ENCODE measurements at places on chromosomes 1 and 21. TPM values are rescaled to one million over a fixed set of nuclear protein-coding genes. Genes with fewer than 3 reads are reported as not detected.

DNA sequence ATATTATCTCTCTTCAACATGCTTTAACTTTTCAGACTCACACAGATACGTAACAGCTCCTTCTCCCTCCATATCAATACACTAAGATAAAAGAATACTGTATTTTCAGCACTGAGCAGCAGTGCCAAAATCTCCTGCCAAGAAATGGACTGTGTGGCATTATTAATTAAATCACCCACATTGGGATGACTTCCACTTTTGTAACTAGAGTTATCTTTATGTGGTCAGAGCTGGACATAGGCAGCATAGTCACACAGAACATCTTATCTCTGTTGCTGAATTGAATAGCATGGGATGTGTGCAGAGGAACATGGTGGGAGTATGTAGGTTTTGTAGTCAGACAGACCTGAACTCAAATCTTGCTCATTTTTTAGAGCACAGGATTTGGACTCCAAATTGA is 41.4 kb upstream of the CACYBP start:
- DNase-seq: no peak

The ATP1A2 gene
- 7.5 TPM for polyA plus RNA-seq

GRCh38 chr1:172446547-172446946 is 2.7 kb upstream of the PIGC start:
- DNase-seq: no peak

DNA sequence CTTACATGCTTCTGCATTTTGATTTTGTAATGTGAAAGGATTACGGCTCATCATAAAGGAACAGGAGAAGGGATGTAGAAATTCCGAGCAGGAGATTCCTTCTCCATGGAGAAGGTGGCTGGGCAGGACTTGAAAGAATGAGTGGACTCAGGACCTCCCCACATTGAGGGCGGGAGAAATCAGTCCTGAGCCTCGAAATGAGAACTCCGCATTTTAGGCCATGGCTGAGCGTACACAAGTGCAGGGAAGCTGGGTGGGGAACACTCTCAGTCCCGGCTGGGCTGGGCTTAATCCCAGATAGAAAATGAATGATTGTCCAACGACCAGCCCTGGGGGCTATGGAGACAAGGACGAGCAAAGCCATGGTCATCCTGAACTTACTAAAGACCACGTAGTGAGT is 402.3 kb upstream of the POU3F1 start:
- no peak for DNase-seq

- no peak for DNase-seq
Observed at GRCh38 chr1:86699186-86699585, 5.2 kb upstream of the SH3GLB1 start.

GRCh38 chr1:166080967-166081870 is 85.6 kb downstream of the FAM78B start:
- DNase-seq: no peak

DNA sequence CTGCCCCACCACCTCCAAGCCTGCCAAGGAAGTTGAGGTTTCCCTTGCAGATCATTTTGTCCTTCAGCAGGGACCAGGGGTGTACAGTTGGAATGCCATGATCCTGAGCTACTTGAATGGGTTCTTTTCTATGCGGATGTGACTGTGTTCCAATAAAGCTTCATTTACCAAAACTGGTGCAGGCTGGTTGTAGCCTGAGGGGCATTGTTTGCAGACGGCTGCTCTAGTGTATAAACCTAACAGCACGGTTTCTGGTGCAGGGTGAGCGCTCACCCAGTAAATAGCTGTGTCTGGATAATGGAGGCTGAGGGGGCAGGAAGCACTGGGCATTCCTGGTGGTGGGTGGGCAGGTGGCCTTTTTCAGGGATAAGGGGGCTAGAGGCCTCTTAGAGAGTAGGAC is 72.7 kb upstream of the ACTL8 start:
- no peak for DNase-seq

DNA sequence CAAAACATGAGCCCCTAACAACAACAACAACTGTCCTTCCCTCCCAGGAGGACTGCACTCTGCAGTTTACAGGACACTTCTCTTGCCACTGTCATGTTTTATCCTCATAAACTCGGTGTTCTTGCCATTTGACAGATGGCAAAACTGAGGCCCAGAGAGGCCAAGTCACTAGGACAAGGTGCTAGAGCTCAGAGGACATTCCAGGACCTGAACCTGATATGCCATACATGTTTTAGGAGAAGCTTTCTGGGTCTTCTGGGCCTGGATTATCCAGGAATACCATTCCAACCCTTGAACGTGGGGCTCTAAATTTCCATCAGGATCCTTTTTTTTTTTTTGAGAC is 19.4 kb upstream of the TENT5B start:
- DNase-seq: no peak

- no peak for DNase-seq
Observed at GRCh38 chr1:20070357-20070756, 363 bp downstream of the PLA2G5 start.

The GUCA2A gene
- polyA plus RNA-seq: 68.7 TPM

The HAX1 gene
- 63.2 TPM for polyA plus RNA-seq

- no peak for DNase-seq
Observed at GRCh38 chr1:200901796-200902444, 7.2 kb downstream of the INAVA start.

- DNase-seq: peak; percentile 32
Observed at GRCh38 chr1:224245188-224245587, 62.1 kb downstream of the DEGS1 start.

DNA sequence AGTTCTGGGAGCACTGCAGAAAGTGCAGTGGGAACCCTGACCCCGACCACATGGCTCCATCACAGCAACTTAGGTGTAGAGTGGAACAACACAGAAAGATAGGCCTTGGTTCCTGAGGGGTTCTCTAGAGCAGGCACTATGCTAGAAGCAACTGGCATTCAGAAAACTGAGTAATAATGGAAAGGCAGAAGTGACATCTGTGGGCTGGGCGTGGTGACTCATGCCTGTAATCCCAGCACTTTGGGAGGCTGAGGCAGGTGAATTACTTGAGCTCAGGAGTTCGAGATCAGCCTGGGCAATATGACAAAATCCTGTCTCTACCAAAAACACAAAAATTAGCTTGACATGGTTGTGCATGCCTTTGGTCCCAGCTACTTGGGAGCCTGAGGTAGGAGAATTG is 5.3 kb downstream of the MRPS15 start:
- DNase-seq: no peak

- no peak for DNase-seq
Observed at GRCh38 chr21:38972078-38972477, 166.3 kb downstream of the ETS2 start.

DNA sequence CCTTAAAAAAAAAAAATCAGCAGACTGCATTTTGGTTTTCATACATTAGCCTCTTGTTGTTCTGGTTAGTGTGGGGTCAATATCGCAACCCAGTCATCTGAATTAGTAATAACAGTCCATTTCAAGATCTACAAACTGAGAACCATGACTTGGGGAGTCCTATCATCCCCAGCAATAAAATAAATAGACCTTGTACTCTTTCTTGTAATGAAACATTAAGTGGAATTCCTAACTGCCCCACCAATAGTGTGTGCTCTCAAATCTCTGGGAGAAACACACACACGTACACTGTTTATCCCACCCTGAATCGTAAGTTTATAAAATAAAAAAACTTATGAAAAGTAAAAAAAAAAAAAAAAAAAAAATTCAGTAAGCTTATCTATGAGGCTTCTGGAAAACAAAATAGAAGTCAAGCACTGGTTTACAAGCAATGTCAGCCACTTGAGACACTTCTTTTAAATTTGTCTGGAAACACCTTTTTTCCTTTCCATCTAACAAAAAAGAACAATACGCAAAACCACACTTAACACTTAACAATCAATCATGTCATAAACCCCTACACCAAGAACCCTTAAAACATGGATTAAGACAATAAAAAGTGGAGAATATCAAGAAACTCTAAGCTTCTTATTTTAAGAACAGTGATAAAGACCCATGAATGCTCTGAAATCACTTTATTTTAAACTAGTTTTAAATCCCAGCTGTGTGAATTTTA is 53.1 kb downstream of the PUM1 start:
- DNase-seq: peak; percentile 32

The VSIG8 gene
- polyA plus RNA-seq: 0.06 TPM

- no peak for DNase-seq
Observed at GRCh38 chr1:26360807-26361604, 7.1 kb upstream of the CRYBG2 start.

The AUNIP gene
- 2.0 TPM for polyA plus RNA-seq

GRCh38 chr1:114702737-114703136 is 7.4 kb upstream of the AMPD1 start:
- DNase-seq: no peak

The ZNF683 gene
- 0.27 TPM for polyA plus RNA-seq

DNA sequence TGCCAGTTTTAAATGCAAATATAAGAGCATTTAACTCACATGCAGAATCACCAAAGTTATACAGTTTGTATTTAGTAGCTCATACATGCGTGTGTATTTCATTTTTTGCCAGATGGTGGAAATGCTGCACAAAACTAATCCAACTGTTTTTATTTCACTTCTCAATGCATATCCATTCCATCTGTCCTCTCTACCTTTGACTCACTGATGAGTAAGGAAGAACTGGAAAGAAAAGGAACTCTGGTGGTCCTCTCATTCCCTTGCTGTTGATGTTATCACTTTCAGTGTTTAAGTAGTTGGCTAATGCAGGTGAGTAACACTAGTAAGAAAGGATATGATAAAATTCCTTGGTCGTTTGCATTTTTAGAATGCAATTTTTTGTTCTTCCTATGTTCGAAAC is 5.7 kb upstream of the SLC1A7 start:
- DNase-seq: no peak

The KCNQ4 gene
- polyA plus RNA-seq: 2.2 TPM

DNA sequence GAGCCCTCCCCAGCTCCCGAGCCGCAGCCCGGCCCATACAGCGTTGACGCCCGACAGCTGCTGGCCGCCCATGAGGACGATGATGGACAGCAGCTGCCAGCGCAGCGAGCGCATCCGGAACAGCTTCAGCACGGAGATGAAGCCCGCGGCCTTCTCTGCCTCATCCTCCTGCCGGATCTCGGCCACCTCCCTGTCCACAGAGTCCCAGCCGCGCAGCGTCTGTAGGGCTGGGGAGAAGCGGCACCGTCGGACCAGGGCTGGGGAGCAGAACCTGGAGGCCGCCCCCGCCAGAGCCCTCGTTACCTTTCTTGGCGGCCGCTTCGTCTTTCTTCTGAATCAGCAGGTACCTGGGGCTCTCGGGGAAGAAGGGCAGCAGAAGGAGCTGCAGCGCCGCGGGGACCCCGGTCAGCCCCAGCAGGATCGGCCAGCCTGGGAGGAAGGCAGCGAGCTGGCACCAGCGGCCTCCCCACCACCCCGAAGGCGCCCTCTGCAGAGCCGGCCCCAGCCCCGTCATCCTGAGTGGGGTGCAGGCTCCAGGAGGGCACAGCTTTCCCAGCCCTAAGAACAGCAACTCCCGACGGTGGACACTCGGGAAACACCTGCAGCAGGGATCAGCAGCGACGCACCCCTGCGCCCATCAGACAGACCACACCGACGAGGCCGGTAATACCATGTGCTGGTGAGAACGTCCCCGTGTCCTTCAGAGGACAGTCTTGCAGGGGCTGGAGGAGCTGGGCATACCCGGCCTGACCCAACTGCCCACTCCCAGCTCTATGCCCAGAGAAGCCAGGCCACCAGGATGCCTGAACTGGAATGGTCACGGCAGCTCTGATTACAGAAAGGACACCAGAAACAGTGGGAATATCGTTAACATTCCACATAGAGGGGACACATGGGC is 13.8 kb upstream of the SLC2A7 start:
- DNase-seq: no peak

The TBX19 gene
- 2.3 TPM for polyA plus RNA-seq

DNA sequence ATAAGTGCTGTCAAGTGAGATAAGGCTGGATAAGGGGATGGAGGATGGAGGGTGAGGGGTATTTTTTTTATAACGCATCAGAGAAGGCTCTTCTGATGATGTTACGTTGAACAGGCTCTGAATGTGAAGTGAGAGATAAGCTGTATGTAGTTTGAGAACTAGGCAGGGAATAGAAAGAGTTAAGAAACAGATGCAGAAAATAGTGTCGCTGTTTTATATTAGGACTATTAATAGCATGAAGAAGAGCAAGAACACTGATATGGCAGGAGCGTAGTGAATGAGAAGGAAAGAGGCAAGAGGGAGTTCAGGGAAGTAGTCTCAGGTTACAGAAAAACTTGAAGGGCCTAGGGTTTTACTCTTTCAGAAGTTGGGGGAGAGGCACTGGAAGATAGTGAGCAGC is 59.8 kb downstream of the GPR88 start:
- DNase-seq: no peak

- DNase-seq: no peak
Observed at GRCh38 chr1:25217015-25217414, 15.3 kb downstream of the SYF2 start.

- DNase-seq: no peak
Observed at GRCh38 chr1:66682106-66682505, 70.2 kb upstream of the DYNLT5 start.

GRCh38 chr1:205663286-205663936 is 16.9 kb downstream of the SLC45A3 start:
- DNase-seq: no peak

DNA sequence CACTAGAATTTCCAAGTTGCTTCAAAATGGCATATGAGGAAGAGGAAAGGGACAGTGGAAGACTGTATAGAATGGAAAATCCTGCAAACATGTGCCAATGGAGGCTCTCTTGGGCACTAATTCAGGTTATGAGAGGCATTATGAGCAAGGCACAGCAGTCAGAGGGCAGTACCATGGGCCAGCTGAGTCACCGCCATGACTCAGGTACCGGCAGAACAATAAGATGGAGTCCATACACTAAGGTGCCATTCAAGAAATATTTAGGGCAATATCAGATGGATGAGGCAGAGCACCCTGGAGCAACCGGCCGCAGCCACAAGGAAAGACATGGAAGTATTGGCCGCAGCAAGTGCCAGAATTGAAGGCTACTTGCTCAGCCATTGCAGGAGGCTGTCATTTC is 25.6 kb upstream of the VAV3 start:
- DNase-seq: no peak

The MEGF6 gene
- polyA plus RNA-seq: 13.8 TPM

The SERPINC1 gene
- 0.54 TPM for polyA plus RNA-seq

The CELA2B gene
- not detected for polyA plus RNA-seq

DNA sequence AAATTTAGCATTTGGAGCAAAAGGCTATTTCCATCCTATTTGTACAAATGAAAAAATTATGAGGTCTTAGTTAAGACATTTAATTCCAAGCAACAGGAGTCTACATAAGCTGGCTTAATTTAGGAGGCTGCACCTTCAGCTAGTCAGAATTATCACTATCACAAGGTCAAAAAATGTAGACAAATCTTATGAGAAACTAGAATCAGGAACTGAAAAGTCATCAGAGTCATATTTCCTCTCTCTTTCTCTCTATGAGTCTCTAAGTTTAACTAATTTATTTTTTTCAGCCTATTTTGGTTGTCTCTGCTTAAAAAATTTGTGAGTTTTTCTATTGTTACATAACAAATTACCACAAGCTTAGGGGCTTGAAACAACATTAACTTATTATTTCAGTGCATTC is 807.1 kb upstream of the PRMT6 start:
- no peak for DNase-seq

Data from large intestine (tissue), 12 donors.